ENCODE measurements at places on chromosomes 7 and 10.

- no peak for DNase-seq
Measured at GRCh38 chr7:143410521-143411004, 1.9 kb upstream of the EPHA1 start.

- no peak for DNase-seq
Measured at GRCh38 chr10:80528185-80528700, 9.5 kb upstream of the SH2D4B start.

GRCh38 chr10:123213192-123213591, 59.0 kb downstream of the BUB3 start:
- DNase-seq, result no peak

GRCh38 chr10:63780101-63780500, 258.9 kb downstream of the REEP3 start:
- no peak for DNase-seq

DNA sequence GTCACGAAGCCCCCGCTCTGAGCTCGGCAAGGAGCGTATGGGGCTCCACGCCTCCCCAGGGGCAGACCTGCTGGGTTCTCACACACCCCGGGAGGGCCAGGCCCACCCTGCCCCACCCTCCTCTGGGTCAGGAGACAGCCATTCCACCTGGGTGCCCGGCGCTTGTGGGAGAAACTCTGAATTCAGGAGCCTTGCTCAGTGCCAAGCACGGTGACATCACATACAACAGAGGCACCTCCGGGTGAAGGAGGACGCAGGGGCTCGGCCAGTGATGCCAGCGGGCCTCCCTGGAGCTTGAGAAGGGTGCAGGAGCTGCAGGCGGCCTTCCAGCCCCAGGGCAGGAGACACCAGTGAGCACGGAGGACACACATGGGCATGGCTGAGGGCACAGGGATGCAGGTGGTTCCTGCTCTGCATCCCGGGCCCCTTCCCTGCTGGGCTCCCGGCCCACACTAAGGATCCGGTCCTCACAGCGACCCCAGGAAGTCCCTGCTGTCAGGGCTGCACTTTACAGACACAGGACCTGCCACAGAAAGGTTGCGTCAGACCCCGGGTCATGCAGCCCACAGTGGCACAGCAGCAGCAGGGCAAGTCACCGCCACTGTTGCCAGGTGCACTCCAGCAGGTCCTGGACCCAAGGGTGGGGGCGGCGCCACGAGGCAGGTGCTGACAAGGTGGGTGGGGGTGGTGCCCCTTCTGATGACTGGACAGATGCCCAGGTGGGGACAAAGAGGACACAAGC, 108.0 kb downstream of the MAD1L1 start:
- no peak for DNase-seq

- no peak for DNase-seq
Measured at GRCh38 chr10:63054889-63055611, 78.1 kb upstream of the NRBF2 start.

DNA sequence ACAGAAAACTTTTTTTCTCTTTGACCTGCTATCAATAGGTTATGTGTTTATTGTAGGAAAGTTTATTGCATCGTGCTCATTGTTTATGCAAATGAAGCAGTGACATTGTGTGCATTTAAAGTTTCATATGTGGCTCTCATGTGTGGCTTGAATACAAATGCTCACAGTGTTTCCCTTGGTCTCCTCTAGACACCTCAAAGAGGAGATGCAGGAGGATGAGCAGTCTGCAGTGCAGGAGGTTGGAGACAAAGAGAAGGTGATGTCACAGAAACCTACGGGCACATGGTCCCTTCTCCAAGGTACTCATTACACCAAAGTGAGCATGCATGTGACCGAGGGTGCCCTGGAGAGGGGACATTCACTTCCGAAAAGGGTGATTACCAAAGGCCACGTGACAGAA, 430.2 kb downstream of the INHBA start:
- no peak for DNase-seq

GRCh38 chr10:22294694-22295093, 21.5 kb upstream of the COMMD3 start:
- no peak for DNase-seq

All from stimulated activated CD4-positive, alpha-beta T cell treated with anti-CD3 and anti-CD28 coated beads, Interleukin-1b, Interleukin-23, amount 100 ng/mL, for 1 hour (primary cell).